HCEC 1CT (cell line): ENCODE measurements at places on chromosomes 12 and 14.

GRCh38 chr12:22766911-22767420, 142.0 kb downstream of the ETNK1 start:
- no peak for DNase-seq

- peak; percentile 57 for DNase-seq
These were observed 85.9 kb upstream of the REP15 start for GRCh38 chr12:27610374-27610773.

DNA sequence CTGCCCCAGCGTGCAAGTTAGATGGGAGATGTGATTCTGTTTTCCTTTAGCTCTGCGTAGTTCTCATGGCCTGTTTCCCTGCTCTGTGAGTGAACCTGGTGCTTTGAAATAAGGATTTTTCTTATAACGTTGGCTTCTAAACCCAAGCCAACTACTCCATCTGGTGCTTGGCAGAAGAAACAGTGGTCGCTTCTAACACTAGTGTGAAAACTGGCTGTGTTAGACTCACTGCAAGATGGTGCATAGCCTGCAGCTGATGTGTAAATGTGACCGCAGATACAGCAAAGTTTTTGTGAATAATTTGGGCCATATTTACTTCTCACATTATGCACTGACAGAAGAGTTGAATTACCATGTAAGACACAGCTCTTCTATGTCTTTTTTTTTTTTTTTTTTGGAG, 12.2 kb downstream of the GTF2H3 start:
- no peak for DNase-seq

DNA sequence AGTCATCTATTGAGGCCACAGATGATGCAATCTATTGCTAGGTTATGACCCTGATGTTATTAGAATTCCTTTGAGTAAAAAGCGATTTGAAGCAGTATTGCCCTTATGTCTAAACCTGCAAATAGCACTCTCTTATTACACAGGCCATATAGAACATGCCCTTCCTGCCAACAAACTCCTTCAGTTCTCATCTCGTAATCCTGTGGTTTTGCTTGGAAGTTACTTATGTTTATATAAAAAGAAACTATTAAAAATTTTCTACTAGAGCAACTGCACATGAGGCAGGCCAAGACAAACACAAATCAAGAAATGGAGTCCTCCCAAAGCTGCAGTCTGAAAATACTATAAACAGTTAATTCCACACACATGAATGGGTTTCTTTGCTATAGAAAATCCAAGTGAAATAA, 1200.2 kb downstream of the LRFN5 start:
- peak; percentile 36 for DNase-seq

- DNase-seq = no peak
These were observed 1193.4 kb downstream of the FSCB start for GRCh38 chr14:43313719-43314118.

GRCh38 chr14:103057028-103057371, 349 bp downstream of the CDC42BPB start:
- DNase-seq = no peak

- no peak for DNase-seq
These were observed 74.7 kb downstream of the FBXL14 start for GRCh38 chr12:1519642-1520041.

GRCh38 chr12:43338848-43339526, 213.0 kb downstream of the ADAMTS20 start:
- peak; percentile 79 for DNase-seq

DNA sequence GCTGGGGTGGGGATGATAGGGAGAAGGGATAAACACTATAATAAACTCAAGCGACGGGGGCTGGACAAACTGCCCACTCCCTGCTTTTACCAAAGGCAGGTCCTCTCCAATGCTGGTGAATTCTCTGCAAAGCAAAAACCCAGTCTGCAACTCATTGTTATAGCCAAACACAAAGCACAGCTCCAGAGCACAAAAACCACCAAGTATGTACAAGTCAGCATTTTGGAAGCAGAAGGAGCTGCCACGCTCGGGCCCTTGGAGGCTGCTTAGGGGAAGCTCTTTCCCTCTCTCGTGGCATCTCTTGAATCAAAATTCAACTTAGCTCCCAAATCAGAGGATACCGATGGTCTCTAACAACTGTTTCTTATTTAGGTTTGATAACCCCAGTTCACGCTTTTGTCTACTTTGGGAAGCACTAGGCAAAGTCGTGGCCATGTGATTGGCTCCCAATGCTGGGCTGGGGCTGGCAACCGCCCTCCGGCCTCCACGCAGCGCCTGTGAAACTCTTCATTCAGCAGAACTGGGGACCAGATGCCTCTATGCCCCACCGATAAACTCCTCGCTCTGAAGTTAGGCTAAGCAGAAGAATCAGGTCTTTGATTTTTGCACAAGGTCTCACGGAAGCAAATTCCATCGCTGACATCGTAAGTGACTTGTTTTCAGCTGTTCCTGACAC, 158.5 kb upstream of the FOXN3 start:
- DNase-seq = no peak

GRCh38 chr12:67535176-67535575, 113.4 kb upstream of the DYRK2 start:
- DNase-seq = no peak

DNA sequence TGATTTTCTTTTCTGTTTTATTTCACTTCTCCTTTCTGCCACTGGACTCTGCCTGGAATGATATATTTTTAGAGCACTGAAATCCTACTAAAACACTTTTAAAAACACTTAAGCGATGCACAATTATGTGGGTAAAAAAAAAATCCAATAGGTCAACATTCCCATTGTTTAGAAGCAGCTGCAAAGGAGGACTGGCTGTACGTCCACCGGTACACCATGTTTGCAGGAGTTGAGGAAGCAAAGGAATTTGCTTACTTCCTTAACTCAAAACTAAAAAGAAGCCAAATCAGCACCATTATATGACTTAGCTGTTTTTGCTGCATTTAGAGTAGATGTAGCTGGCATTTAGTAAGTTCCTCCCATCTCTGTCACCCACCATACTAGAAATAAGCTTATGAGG, 186.8 kb upstream of the TMTC1 start:
- no peak for DNase-seq

DNA sequence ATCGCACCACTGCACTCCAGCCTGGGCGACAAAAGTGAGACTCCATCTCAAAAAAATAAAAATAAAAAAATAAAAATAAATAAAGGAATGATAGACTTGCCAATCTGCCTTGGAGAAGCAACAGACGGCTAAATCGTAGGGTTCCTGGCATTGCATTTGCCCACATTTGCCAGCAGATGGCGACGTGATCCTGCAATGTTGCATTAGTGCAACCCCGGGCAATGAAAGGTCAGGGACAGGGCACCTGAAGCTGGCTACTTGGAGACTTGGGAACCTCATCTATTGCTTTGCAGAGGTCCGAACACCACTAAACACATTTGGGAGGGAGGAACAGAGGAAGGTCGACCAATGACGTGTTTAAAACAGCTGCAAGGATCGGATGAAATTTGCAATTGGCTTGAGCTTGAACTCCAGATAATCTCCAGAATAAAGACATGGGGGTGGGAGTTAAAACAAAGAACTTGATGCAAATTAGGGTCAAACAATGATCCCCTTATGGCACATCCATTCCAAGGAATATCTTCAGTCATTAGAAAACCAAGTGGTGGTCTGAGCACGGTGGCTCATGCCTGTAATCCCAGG, 34.6 kb downstream of the SPRING1 start:
- peak; percentile 51 for DNase-seq

DNA sequence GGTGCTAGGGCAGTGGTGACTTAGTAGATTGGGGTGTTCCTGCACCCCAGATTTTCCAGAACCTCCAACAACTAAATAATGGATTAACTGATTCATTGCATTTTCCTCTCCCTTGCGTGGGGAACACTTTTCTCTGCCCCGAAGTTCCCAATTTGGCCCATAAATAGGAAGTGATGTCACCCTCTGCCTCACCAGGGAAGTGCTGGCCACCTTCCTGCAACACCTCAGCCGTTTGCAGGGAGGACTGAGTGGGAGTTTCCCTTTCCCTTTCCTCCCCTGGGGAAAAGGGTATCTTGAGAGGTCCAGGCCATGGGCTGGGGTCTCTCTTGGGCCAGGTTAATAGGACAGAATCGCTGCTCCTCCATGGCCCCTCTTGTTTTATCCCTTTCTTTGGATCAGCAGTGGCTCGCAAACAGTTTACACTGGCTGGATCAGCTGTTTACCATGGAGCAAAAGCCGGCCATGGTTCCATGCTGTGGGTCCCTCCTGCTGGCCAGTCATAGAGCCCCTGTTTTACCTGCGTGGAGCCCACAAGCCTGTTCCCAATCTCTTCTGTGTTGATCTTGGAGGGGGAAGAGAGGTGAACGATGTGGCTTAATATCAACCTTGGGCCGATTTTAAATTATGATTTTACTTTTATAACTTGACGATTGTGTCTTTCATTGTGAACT, 91.6 kb upstream of the VRK1 start:
- DNase-seq = no peak

DNA sequence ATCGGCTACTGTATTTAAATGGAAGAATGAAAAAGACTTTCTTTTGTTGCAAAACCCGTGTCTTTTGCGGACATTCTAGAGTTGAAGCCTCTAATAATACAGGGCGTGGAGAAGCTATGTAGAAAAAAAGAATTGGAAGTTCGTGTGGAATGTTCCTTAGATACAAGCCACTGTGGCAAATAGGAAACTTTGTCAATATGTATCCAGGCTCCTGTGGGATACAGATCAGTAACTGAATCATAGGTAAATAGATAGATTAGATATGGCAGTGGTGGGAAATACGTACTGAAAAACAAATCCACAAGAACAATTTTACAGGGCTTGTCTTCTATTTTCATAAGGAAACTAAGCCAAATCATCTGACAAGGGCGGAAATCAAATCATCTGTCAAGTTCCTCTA, 245.4 kb downstream of the EGLN3 start:
- no peak for DNase-seq

DNA sequence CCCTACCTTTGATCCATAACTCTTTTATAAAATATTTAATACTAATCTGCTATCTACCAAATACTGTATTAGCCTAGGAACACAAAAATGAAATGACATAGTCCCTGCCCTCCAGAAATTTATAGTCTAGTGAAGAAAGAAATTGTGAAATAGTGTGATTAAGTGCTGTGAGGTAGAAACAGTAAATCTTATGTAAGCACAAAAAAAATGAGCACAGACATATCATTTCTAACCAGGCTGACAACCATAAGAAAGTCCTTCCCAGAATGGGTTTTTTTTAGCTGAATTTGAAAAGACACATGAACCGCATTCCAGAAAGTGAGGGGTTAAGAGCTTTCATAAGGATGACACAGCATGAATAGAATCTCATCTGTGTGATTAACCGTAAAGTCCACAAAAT, 145.9 kb downstream of the SOX5 start:
- peak; percentile 1 for DNase-seq

DNA sequence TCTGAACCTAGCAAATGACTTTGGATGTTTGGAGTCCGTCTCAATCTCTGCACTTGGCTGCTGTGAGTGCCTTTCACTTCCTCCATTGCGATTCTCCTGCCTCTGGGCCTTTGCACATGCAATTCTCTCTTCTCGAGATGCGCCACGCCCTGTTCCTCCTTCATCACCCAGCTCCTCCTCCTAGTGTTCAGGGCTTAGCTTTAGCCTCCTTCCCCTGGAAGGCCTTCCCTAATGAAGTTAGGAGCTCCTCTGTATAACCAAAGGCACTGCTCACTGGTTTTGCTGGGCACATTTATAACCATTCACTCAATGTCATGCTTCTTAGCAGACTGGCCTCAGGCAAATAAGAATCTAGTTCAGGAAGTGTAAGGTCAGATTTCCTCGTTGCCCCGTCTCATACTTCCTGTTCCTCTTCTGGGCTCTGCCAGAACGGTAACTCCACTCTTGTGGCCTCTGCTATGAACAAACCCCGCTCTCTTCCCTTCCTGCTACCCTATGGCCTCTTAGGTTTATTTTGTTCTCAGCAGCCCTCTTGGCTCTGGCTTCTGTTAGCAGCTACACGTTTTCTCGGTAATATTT, 171.4 kb downstream of the CRADD start:
- no peak for DNase-seq

DNA sequence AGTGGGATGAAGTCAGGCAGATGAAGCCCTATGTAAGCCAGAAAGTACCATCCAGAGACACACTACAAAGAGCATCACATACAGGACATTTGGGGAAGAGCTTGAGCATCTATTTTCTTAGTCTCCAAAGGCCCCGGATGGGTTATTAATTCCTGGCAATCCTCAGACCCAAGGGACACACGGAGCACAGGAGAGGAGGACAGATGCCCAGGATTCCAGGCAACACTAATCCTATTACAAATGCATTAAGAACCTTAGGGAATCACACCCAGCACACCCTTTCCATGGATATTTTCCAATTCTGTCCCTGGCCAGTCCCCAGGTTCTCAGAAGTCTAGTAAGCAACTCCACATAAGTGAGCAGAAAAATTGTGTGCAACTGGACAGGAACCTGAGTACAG, 65.9 kb downstream of the CMKLR1 start:
- no peak for DNase-seq

DNA sequence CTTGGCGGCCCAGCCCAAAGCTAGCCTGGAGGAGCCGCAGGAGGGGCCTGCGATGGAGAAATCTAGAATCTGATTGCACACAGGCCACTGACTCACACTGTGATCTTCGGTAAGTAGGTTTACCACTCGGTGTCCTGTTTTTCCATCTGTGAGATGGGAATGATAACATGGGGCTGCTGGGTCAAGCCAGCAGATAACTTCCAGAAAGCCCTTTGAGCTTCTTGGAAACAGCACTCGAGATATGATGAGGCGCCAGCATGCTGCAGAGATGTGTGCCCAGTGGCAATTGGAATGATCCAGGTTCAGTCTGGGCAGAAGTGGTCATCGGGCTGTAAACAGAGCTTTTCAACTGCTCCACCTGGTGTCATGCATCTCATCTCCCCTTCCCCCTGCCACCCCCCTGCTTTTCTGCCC, 771.3 kb upstream of the TBX3 start:
- no peak for DNase-seq

DNA sequence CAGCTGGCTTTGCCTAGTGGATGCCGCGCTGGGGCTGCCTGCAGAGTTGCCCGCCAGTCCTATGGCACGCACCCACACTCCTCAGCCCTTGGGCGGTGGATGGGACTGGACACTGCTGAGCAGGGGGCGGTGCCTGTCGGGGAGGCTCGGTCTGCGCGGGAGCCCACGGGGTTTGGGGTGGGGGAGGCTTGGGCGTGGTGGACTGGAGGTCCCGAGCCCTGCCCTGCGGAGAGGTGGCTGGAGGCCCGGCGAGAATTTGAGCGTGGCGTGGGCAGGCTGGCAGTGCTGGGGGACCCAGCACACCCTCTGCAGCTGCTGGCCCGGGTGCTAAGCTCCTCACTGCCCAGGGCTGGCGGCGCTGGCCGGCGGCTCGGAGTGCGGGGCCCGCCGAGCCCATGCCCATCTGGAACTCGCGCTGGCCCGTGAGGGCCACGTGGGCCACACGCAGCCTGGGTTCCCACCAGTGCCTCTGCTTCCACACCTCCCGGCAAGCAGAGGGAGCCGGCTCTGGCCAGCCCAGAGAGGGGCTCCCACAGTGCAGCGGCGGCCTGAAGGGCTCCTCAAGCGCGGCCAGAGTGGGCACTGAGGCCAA, 68.1 kb downstream of the ETNK1 start:
- no peak for DNase-seq

GRCh38 chr12:57621497-57622292, 10.5 kb downstream of the ARHGEF25 start:
- DNase-seq = peak; percentile 19
